ENCODE measurements at places on chromosomes 4 and X.

GRCh38 chrX:112746812-112747595 is 67.3 kb upstream of the LHFPL1 start:
- no peak for DNase-seq

GRCh38 chr4:74134500-74134852 is 23.4 kb upstream of the MTHFD2L start:
- DNase-seq, result no peak

- DNase-seq, result no peak
Measured at GRCh38 chr4:1274871-1275270, 14.8 kb upstream of the MAEA start.

GRCh38 chrX:109352066-109352588 is 129.8 kb downstream of the GUCY2F start:
- no peak for DNase-seq

DNA sequence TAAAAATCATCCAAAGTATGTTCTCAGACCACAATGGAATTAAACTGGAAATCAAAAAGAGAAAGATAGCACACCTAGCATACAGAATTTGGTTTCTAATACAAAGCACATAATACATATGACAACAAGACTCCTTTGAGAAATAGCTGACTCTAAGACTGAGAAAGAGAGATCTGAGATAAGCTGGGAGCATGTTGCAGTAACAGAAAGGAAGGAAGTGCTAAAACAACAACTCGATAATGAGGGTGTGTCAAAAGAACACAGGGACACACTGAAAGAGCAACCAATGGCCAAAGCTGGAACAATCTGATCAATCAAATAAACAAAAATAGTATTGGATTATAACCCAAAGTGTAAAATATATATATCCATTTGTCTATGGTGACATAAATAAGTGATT is 586.6 kb downstream of the C4orf33 start:
- no peak for DNase-seq

GRCh38 chr4:165610679-165611437 is 232.1 kb downstream of the CPE start:
- no peak for DNase-seq

DNA sequence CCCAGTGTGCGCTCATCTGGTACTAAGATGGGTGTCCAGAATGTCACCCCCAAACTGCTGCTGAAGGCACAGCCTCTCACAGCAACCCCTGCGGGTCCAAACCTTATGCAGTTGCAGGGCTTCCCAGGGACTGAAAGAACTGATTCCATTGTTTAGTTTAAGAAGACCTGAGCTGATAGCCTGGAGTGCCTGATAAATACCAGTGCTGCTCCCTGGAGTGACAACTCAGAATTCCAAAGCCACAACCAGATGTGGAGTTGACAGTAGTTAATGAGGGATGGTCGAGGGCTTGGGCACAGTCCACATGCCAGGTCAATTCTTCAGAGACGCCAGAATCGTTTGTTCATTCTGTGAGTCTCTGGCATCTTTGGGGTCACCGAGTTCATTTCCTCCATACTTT is 71.2 kb downstream of the LNX1 start:
- DNase-seq, result no peak

DNA sequence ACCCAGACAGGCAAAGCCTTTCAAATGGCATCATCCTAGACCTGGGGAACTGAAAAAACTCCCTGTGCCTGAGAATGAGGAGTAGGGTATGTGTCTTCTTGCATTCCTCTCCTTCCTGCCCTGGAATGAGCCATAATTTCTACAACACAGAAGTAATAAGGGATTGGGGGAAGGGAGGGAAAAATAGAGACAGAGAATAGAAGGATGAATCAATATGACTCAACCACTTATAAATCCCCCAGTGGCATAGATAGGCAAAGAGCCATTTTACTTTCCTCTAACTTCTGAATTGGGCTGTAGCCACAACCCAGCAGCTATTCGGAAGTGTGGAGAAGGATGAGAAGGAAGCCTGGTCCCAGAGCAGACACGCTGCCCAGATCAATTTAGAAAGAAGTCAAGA is 99.9 kb downstream of the NHS start:
- no peak for DNase-seq

- no peak for DNase-seq
Measured at GRCh38 chr4:134470544-134470943, 269.0 kb upstream of the PABPC4L start.

- DNase-seq, result no peak
Measured at GRCh38 chr4:184693056-184693455, 40.8 kb downstream of the CENPU start.

- DNase-seq, result no peak
Measured at GRCh38 chr4:176957353-176958118, 164.8 kb upstream of the VEGFC start.

GRCh38 chr4:76035799-76036380 is at the start of gene CXCL11:
TSS of gene CXCL11 (minus strand) at chr4:76036070. CDS start at chr4:76035987, 83 bp downstream.
- DNase-seq, result no peak

- no peak for DNase-seq
Measured at GRCh38 chr4:99300934-99301333, 10.1 kb upstream of the ADH1A start.
